ENCODE measurements at places on chromosomes 3 and 15.

GRCh38 chr3:171458071-171458863 is 1.9 kb downstream of the TNIK start:
- peaks cover 62% of the 10 kb centered on the region for H3K4me1 ChIP-seq
- peaks cover 13% of the 10 kb centered on the region for H3K27me3 ChIP-seq
- no peaks in the 10 kb centered on the region for H3K36me3 ChIP-seq
- H3K27ac ChIP-seq = no peak overlapping the region

DNA sequence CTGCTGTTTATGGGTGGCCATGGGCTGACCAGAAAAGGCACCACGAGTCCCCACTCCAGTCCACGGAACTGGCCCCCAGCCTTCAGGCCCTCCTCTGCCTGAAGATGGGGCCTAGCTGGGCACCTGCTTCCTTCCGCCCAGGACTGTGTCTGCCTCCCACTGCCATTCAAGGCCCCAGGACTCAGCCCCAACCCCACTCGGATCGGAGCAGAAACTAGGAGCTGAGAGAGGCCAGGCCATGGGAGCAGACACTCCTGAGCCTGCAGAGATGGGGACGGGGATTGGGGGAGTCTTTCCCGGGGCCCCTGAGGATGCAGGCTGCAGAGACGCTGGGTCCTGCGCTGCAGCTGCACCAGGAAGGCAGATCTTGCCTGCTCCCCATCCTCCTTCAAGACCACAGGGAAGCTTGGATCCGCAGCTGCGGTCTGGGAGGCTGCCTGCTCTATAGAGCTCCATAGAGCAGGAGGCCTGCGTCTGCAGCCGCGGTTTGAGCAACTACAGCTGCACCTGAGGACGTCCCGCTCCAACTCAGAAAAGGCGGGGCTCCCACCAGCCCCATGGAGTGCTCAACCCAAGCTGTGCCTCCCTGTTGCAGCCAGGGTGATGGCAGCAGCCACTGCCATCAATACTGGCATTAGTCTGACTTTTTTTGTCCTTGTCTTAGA is 383.9 kb upstream of the TMCO5A start:
- no peaks in the 10 kb centered on the region for H3K27me3 ChIP-seq
- no peak overlapping the region for H3K27ac ChIP-seq
- no peak for DNase-seq
- H3K4me3 ChIP-seq = no peak overlapping the region

DNA sequence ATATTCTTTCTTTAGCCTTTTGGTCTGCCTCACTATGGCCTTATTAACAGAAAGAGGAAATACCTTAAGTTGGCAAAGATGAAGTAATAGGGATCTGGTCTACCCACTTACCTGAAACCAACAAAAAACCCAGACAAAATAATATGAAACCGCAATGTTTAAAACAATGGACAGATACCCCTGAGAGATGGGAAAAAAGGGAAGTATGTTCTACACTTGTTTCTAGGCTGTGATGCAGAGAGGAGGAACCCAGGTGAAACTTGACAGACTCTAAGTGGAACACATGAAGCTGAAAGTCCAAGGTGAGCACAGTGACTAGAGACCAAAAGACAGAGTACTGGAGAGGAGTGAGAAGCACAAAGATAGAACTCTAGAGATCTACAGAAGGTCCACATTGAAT is 78.4 kb downstream of the NR2E3 start:
- no peaks in the 10 kb centered on the region for H3K27me3 ChIP-seq
- peaks cover 29% of the 10 kb centered on the region for H3K36me3 ChIP-seq
- H3K4me1 ChIP-seq = peaks cover 12% of the 10 kb centered on the region
- no peak overlapping the region for H3K4me3 ChIP-seq
- peak overlapping the region; percentile 10 for H3K27ac ChIP-seq
- no peak for DNase-seq

DNA sequence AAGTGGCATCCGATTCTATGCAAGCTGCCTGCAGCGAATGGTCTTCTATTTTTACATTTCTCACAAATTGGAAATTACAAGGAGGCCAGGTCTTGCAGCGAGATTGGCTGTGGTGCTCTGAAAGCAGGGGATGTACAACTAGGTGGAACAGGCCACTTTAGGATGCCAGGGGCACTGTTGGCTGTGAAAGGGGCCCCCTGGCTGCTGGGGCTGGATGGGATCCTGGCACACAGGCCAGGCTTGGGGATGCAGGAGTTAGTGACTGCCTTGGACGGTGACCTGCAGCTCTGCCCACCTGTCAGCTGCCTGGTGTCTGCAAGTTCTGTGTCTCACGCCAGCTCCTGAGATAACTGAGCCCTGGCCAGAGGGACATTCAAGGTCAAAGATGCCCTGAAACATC is 4.6 kb downstream of the SLC6A1 start:
- peaks cover 84% of the 10 kb centered on the region for H3K27me3 ChIP-seq
- DNase-seq = no peak
- no peak overlapping the region for H3K27ac ChIP-seq
- H3K36me3 ChIP-seq = no peaks in the 10 kb centered on the region
- no peak overlapping the region for H3K4me3 ChIP-seq

GRCh38 chr3:23170291-23170690 is 32.8 kb upstream of the UBE2E2 start:
- no peak overlapping the region for H3K4me3 ChIP-seq
- no peaks in the 10 kb centered on the region for H3K27me3 ChIP-seq
- H3K4me1 ChIP-seq = peaks cover 6% of the 10 kb centered on the region
- DNase-seq = no peak

DNA sequence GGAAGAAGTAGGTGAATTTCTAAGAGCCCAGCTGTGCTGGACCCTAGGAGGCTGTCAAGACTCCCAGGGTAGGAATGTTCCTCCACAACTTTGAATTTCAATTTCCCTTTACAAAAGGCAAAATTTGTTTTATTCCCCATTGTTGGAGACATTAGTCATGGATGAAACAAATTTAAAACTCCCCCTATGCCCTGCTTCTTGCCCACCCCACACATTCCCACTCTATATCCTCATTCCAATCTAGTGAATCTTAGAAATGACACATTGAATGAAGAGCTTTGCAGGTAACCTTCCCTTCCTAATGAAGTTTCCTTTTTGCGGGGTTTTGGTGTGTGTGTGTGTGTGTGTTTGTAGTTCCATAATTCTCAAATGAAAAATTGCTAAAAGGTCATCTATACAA is 72.6 kb downstream of the CCNL1 start:
- peaks cover 3% of the 10 kb centered on the region for H3K27me3 ChIP-seq
- DNase-seq = no peak
- peak overlapping the region; percentile 80 for H3K27ac ChIP-seq

DNA sequence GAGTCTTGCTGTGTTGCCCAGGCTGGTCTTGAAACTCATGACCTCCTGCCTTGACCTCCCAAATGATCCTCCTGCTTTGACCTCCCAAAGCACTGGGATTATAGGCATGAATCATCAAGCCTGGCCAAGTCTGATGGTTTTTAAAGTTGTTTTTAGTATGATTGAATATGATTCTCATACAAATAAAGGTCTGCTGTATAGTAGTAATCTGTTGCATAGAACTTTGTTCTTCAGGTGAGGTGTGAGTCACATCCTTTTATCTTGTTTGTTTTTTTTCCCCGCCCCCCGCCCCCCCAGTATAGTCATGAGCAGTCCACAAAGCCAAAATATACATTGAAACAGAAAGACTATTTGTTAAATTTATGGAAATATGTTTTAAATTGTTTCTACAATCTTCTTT is 39.0 kb downstream of the UBE2E2 start:
- no peak overlapping the region for H3K27ac ChIP-seq
- H3K4me3 ChIP-seq = no peak overlapping the region
- no peaks in the 10 kb centered on the region for H3K36me3 ChIP-seq
- H3K27me3 ChIP-seq = no peaks in the 10 kb centered on the region
- H3K4me1 ChIP-seq = no peaks in the 10 kb centered on the region
- DNase-seq = no peak
